ENCODE measurements at places on chromosomes 5 and 9. TPM values are rescaled to one million over a fixed set of nuclear protein-coding genes. Genes with fewer than 3 reads are reported as not detected.

Gene ARL14EPL
- total RNA-seq, result not detected

- no peak for DNase-seq
These were observed 7.1 kb upstream of the HAND1 start for GRCh38 chr5:154485096-154485491.

DNA sequence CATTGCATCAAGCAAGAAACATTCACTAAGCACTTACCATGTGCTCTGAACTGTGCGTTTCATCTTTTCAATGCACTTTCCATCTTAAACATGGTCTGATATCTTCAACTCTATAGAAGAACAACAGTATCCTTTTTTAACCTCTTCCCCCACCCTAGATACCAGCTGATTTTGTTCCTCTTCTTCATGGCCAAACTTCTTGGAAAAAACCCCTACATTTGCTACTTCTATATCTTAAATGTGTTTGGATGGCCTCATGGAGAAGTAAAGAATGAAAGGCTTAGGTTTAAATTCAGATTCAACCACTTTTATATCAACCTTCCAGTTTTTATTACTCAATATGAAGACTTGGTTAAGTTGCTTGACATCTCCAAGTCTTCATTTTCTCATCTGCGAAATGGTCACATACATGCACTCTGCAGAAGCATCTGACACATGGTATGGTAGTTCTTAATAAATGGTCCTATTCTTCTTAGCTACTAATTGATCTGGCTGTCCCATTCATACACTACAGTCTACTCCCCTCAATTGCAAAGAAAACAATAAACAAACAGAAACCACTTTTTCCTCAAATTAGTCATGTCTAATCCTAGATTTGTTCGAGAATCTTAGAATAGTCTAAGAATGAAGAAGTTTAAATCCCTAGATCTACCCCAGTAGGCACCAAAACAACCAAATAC, 59.4 kb downstream of the FYB1 start:
- no peak for DNase-seq

Gene BTF3
- 332 TPM for total RNA-seq

GRCh38 chr9:90925581-90926257, 124.1 kb downstream of the SYK start:
- no peak for DNase-seq

DNA sequence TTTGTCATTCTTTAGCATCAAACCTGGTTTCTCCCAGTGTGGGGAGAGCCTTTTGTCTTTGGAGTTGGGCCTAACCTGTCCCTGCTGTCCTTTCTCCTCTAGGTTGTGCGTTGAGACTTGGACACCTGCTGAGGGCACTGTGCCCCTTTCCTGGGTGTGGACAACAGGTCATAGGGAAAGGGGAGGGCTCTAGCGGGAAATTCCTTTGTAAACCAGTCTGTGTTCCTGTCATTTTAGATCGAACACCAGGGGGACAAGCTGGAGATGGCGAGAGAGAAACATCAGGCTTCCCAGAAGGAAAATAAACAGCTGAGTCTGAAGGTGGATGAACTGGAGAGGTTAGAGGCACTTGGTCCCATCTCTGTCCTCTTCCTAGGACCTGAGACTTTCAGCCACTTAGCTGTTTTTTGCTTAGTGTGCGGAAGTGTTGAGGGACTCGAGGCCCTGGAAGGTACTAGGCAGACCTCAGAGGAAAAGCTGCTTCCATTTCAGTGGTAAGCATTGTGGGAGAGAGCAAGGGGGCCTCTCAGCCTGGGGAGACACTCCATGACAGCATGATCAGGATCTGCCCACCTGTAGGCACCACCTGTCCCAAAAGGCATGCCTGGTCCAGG, 8.6 kb upstream of the GLE1 start:
- DNase-seq, result no peak
